Peyer's patch (tissue), 4 donors: ENCODE measurements at places on chromosomes 3 and 15.

- H3K27ac ChIP-seq = no peak overlapping the region
- no peaks in the 10 kb centered on the region for H3K27me3 ChIP-seq
- DNase-seq = no peak
- H3K36me3 ChIP-seq = peaks cover 5% of the 10 kb centered on the region
- no peak overlapping the region for H3K4me3 ChIP-seq
Observed at GRCh38 chr3:157190380-157190872, 30.5 kb upstream of the CCNL1 start.

DNA sequence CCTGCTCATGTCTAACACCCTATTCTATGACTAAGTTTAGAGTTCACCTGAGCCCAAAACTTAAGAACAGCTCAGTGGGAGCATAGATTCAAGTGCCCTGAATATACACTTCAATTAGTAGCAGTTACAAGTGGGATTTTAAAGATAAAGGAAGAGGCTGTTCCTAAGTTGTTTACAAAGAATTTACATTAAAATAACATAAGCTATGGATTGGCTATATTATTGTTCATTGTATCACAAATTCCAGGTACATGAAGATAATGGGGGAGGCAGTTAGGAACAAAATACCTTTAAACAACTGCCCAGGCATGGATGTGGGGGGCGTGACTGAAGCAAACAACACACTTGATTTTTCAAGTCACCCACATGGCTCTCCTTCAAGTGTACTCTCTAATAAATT lies 52.7 kb downstream of the ROPN1B start:
- no peak for DNase-seq
- no peaks in the 10 kb centered on the region for H3K27me3 ChIP-seq
- H3K27ac ChIP-seq = no peak overlapping the region
- no peaks in the 10 kb centered on the region for H3K36me3 ChIP-seq

DNA sequence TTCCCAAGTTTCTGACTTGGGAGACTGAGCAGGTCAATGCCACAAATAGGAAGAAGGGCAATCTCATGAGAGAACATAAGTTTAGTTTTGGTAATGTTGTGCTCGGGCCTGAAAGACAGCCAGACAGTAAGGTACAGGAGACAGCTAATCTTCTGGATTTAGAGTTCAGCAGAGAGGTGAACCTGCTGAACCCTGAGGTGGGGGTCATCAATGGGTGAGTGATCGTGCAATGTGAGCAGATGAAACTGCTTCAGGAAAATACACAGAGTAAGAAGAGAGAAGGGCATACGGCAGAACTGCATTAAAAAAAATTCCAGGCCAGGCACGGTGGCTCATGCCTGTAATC lies 23.3 kb downstream of the RUBCN start:
- no peaks in the 10 kb centered on the region for H3K27me3 ChIP-seq
- no peaks in the 10 kb centered on the region for H3K36me3 ChIP-seq
- H3K4me1 ChIP-seq = no peaks in the 10 kb centered on the region

DNA sequence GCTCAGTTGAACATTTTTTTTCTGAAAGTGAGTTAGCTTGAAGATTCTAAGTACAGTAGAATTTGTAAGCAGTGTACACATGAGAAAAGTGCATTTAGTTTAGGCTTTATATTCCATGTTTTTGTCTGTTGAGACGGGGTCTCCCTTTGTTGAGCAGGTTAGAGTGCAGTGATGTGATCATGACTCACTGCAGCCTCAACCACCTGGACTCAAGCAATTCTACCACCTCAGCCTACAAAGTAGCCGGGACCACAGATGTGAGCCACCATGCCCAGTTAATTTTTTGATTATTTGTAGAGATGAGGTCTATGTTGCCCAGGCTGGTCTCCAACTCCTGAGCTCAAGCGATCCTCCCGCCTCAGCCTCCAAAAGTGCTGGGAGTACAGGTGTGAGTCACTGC lies 5.3 kb upstream of the CSNK1G1 start:
- H3K4me1 ChIP-seq = no peaks in the 10 kb centered on the region
- H3K27ac ChIP-seq = no peak overlapping the region
- no peak for DNase-seq
- H3K36me3 ChIP-seq = no peaks in the 10 kb centered on the region
- no peaks in the 10 kb centered on the region for H3K27me3 ChIP-seq

DNA sequence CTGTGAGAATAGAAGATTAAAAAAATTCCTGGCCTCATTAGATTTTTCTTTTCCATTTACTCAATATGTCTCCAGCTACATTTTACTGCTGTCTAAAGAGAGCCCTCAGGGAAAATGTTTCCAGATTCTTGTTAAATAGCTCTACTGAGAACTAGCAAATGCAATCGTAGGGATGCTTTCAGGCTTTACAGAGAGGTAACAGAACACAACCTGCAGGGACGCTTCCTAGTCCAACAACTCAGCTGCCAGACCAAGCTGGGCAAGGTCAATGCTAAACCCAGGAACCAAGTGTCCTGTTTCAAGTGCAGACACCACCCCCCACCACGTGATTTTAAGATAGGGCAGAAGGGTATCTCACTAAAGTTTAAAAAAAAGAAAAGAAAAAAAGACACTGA lies 25.2 kb downstream of the ARHGEF3 start:
- H3K36me3 ChIP-seq = no peaks in the 10 kb centered on the region
- no peak overlapping the region for H3K27ac ChIP-seq
- H3K4me3 ChIP-seq = no peak overlapping the region
- no peaks in the 10 kb centered on the region for H3K27me3 ChIP-seq
- DNase-seq = no peak

DNA sequence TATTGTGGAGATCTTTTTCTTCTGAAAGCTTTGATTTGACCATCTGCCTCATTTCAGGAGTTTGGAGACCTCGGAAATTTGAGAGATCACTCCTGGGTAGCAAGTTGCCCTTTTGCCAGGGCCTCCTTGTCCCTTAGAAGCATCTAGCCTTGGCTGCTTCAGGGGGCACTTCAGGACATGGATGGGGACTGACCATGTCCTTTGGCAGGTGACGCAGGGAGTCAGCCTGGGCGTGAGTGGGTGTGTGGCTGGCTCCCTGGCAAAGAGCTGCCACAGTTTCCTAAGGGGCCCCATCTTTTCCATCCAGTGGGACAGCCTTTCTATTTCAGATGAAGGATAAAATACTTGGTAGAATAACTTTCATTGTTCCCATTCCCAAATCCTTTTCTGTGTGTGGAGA lies 27.6 kb downstream of the EEFSEC start:
- no peaks in the 10 kb centered on the region for H3K4me1 ChIP-seq
- H3K36me3 ChIP-seq = no peaks in the 10 kb centered on the region
- H3K27me3 ChIP-seq = no peaks in the 10 kb centered on the region
- DNase-seq = no peak
- no peak overlapping the region for H3K27ac ChIP-seq
- no peak overlapping the region for H3K4me3 ChIP-seq

DNA sequence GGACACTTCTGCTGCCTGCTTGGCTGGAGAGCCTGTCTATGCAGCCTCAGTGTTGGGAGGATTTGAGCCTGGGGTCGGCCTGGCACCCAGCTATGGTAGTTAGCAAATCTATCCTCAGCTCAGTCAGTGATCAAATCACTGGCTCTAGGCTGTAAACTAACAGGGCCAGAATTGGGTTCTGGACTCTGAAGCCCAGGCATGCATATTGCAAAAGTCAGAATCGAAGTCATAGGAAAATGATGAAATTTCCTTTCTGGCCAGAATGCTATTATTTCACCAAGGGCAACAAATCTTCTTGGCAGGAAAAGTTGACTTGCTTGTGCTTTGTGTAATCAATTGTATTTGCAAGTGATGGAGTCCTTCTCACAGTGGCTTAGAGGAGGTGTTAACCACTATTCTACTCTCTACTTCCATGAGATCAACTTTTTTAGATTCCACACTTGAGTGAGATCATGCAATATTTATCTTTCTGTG lies 482.6 kb upstream of the TPRG1 start:
- no peaks in the 10 kb centered on the region for H3K4me1 ChIP-seq
- H3K36me3 ChIP-seq = no peaks in the 10 kb centered on the region
- DNase-seq = no peak
- no peaks in the 10 kb centered on the region for H3K27me3 ChIP-seq
- H3K4me3 ChIP-seq = no peak overlapping the region

DNA sequence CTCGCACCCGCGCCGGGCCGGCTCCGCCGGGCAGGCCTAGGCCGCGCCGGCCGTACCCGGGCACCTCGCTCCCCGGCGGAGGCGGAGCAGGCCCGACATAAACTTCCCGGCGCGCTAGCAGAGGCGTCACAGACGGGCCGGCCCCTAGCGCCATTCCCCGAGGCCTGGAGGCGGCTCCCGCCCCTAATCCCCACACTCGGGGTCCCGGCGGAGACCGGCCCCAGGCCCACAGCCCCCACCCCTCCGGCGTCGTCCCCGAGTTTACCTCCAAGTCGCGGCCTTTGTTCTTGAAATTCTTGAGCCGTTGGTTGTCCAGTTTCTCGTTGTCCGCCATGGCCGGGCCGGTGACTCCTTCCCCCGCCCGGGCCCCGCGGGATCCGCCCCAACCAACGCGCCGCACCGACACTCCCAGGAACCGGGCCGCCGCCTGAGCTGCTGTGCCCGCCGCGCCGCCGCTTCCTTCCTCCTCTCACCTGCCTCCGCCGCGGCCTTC lies 376 bp downstream of the KPNA4 start:
- peaks cover 41% of the 10 kb centered on the region for H3K4me1 ChIP-seq
- peak; percentile 89 for DNase-seq
- no peaks in the 10 kb centered on the region for H3K27me3 ChIP-seq
- no peaks in the 10 kb centered on the region for H3K36me3 ChIP-seq
- H3K27ac ChIP-seq = peak overlapping the region; percentile 98

- no peak overlapping the region for H3K4me3 ChIP-seq
- H3K4me1 ChIP-seq = no peaks in the 10 kb centered on the region
- DNase-seq = no peak
- no peak overlapping the region for H3K27ac ChIP-seq
- H3K36me3 ChIP-seq = no peaks in the 10 kb centered on the region
Observed at GRCh38 chr3:12727937-12728336, 31.1 kb downstream of the TMEM40 start.

DNA sequence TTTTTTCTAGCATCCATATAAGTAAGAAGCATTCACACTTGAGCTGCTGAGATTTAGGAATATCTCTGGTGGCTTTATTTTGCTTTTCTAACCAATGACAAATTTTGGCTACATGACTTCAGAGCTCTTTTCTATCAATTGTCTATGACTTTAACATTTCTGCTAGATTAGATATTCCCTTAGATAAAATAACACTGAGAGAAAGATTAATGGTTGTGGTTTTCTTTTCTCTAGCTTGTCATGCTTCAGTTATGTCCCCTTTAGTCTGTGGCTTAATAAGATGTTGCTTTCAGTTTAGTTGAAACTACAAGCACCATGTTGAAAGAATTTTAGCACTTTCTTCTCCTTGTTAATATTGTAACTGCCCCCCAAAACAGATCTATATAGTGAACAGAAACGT lies 665.6 kb upstream of the CCDC54 start:
- no peak for DNase-seq
- no peak overlapping the region for H3K27ac ChIP-seq
- no peak overlapping the region for H3K4me3 ChIP-seq
- H3K36me3 ChIP-seq = no peaks in the 10 kb centered on the region
- no peaks in the 10 kb centered on the region for H3K27me3 ChIP-seq

DNA sequence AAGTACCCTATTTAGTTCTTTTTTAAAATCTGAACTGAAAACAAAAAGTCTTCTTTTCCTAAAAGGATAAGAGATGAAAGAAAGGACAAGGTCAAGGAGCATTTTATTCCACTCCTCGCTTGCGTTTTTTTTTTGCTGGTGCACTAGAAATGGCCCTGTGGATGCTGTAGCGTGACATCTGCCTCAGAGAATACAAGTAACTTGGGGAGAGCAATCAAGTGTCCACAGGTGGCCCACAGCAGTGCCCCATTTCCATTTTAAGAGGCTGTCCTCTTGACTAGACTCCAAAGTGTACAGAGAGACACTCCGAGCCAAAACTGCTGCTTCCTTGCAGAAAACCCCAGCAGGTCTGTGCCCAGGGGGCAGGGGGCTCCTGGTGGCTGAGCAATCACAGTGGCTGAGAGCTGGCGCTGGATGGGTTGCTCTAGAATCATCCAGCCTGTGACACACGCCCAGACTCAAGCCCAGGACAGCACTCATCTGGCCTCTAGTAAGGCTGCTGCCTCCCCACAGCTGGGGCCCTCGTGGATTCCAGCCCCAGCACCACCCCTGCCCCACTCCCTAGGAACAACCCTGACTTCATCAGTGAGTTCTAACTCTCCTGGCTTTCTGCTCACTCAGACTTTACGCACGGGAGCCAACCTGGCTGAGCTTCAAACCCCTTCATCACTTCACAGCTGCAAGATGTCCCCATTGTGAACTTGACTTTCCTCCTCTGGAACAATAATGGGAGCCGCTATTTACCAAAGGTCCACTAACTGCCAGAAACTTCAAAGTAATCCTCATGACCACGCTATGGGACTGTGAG lies 71.1 kb upstream of the SPATA12 start:
- H3K27me3 ChIP-seq = no peaks in the 10 kb centered on the region
- no peaks in the 10 kb centered on the region for H3K4me1 ChIP-seq
- no peak overlapping the region for H3K27ac ChIP-seq
- H3K4me3 ChIP-seq = no peak overlapping the region
- H3K36me3 ChIP-seq = no peaks in the 10 kb centered on the region

- H3K4me3 ChIP-seq = no peak overlapping the region
- H3K4me1 ChIP-seq = no peaks in the 10 kb centered on the region
- no peak overlapping the region for H3K27ac ChIP-seq
- no peak for DNase-seq
- H3K36me3 ChIP-seq = no peaks in the 10 kb centered on the region
- H3K27me3 ChIP-seq = no peaks in the 10 kb centered on the region
Observed at GRCh38 chr15:100295939-100296565, 45.7 kb downstream of the ADAMTS17 start.

DNA sequence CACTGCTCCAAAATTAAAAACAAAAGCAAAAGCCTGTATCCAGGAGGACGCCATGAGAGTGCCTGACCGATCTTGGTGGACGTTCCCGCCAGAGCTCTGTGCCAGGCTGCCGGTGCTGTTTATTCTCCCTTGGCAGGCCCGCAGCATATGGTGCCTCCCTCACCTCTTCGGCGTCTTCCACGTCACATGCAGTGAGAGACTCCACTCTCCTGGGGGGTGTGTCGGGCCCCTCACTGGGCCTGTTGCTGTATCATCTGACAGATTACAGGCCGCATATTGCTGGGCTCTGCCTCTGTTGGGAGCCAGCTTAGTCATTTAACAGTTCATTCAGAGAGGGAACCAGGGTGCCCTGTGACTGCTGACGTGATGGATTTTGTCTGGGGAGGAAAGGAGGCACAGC lies 86.4 kb upstream of the ARRDC4 start:
- no peak for DNase-seq
- no peaks in the 10 kb centered on the region for H3K4me1 ChIP-seq
- no peaks in the 10 kb centered on the region for H3K36me3 ChIP-seq
- no peaks in the 10 kb centered on the region for H3K27me3 ChIP-seq
- no peak overlapping the region for H3K4me3 ChIP-seq
- H3K27ac ChIP-seq = no peak overlapping the region

GRCh38 chr3:17964108-17964507 lies 221.7 kb upstream of the TBC1D5 start:
- no peaks in the 10 kb centered on the region for H3K4me1 ChIP-seq
- DNase-seq = no peak
- H3K4me3 ChIP-seq = no peak overlapping the region
- no peaks in the 10 kb centered on the region for H3K27me3 ChIP-seq
- no peaks in the 10 kb centered on the region for H3K36me3 ChIP-seq
